ENCODE measurements at places on chromosomes 7 and 10.

DNA sequence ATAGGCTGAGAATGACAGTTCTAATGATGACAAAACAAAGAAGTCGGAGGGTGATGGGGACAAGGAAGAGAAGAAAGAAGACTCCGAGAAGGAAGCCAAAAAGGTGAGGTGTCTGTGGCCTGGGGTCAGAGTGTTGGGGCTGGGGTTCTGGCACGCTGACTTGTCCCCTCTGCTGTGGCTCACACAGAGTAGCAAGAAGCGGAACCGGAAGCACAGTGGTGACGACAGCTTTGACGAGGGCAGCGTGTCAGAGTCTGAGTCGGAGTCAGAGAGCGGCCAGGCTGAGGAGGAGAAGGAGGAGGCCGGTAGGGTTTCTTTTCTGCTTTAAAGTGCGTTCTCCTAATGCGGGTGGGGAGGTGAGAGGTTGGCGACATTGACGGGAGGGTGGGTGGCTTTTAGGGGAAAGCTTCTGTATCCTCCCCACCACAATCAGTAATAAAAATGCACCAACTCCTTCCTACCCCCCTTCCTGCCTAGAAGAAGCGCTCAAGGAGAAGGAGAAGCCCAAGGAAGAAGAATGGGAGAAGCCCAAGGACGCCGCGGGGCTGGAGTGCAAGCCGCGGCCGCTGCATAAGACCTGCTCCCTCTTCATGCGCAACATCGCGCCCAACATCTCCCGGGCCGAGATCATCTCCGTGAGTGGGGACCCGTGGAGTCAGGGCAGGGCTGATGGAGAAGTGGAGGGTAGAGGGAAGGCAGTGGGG, 4.6 kb downstream of the UFSP1 start:
- no peak for DNase-seq

GRCh38 chr7:1318661-1319060, 86.0 kb downstream of the UNCX start:
- no peak for DNase-seq

DNA sequence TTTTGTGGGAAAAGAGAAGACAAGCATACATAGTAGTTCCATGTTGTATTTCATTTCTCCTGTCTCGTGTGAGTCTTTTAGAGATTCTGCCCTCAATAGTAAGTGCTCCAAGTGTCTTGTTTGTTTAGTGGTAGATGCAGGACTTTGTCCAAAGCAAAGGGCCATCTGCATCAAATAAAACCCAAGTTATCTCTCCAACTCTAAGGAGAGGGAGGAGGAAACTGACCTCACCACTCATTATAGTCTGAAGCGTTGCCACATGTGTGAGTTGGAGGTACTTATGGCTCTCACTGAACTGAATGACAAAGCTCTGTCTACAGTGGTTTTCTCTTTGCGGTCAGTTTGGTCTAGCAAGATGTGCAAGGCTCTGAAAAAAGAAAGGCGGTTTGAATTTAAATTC, 272.6 kb downstream of the DOCK4 start:
- no peak for DNase-seq

DNA sequence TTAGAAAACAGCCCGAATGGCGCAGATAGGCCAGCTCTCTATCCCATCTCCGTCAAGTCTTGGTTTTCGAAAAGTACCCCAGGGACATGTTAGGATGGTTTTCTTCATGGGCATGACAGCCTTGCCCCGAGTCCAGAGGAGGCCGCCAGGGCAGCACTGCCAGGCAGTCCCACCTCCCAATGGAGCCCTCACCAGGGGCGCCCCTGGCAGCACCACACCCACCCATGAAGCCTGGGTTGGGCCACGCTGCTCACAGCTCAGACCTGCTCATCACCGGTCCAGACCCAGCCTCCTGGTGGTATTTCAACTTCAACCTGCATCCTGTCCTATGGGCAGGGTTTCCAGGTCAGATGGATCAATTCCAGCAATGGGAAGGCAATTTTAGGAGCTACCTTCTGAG, 53.3 kb downstream of the TCERG1L start:
- DNase-seq: no peak

GRCh38 chr7:155287284-155287935, 10.3 kb upstream of the INSIG1 start:
- no peak for DNase-seq

- no peak for DNase-seq
These were observed 22.4 kb upstream of the GARS1 start for GRCh38 chr7:30572212-30572841.

GRCh38 chr10:949446-949845, 17.9 kb upstream of the LARP4B start:
- no peak for DNase-seq

GRCh38 chr10:44571701-44572100, 186.8 kb upstream of the CXCL12 start:
- DNase-seq: no peak

GRCh38 chr10:16779384-16779915, 37.8 kb downstream of the RSU1 start:
- DNase-seq: no peak

DNA sequence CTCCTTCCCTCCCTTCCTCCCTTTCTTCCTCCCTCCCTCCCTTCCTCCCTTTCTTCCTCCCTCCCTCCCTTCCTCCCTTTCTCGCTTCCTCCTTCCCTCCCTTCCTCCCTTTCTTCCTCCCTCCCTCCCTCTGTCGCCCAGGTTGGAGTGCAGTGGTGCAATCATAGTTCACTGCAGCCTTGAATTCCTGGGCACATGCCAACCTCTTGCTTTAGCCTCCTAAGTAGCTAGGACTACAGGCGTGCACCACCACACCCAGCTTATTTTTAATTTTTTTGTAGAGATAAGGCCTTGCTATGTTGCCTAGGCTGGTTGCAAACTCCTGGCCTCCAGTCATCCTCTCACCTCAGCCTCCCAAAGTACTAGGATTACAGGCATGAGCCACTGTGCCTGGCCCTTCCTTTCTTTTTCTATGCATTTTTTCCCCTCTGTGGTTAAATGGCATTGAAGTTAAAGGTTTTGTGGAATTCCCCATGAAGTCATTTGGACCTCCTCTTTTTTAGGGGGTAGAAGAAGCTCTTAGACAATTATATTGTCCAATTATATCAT, 9.6 kb downstream of the KLHDC10 start:
- no peak for DNase-seq

GRCh38 chr7:11021468-11021867, 47.8 kb downstream of the PHF14 start:
- DNase-seq: no peak

GRCh38 chr7:142897691-142898090, 12.1 kb upstream of the TRPV6 start:
- no peak for DNase-seq

DNA sequence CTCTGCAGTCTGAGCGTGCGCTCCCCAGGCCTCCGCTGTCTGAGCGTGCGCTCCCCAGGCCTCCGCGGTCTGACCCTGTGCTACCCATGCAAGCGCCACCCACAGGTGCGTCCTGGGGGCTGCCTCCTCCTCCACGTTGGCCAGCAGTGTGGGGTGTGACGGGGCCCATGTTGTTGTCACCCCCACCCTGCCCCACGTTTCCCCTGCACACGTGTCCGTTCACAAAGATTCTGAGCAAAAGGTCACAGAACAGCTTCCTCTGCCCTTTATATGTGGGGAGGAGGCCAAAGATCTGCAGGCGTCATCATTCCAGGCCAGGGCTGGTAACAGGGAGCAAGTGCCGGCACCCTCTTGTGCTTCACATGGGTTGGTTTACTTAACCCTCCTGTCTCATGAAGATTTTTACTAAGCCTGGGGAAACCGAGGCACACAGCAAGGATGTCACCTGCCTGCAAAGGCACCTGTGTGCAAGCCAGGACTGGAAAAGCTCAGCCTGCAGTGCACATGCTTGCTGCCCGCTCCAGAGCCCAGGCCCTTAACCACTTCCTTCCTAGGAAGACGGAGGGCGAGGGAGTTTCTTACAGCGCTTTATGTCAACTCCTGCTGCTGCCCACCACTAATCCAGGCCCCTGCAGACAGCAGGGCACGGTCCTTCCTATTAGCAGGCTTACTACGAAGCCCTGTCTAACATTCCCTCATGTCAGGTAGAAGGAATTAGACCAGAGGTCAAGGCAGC, 4.8 kb downstream of the GPR146 start:
- no peak for DNase-seq

GRCh38 chr7:90595801-90596670, at the start of gene CDK14:
Gene CDK14, plus strand, starts transcription at chr7:90596321. Its CDS starts 307 bp downstream, at chr7:90596628.
- peak; percentile 61 for DNase-seq

DNA sequence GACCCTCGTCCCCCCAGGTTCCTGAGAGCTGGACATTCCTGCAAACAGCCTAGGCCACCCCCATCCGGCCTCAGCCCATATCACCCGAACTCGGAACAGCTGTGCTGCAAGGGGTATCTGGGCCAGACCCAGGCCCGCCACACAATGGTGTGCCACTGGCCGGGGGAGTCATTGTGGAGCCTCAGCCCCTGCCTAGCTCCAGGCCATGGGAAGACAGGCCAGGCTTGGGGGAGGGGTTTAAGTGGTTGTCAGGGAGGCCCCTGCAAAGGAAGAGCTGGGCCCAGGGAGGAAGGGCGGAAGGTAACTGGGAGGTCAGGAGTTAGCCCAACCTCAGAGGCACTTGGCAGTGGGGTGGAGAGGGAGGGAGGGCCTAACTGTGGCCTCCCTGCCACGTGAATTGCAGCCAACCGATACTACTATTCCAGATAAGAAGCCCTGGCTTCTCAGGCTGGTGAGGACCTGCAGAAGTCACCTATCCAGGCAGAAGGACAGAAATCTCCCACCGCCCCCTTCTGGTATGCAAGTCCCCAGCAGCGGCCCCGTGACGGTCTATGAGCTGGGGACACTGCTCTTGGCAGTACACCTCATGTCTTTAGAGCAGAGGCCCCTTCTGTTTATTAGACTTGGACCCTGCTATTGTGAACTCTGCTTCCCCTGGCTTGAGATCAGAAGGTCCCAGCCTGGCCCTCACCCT, 26.8 kb downstream of the VSIR start:
- DNase-seq: no peak

DNA sequence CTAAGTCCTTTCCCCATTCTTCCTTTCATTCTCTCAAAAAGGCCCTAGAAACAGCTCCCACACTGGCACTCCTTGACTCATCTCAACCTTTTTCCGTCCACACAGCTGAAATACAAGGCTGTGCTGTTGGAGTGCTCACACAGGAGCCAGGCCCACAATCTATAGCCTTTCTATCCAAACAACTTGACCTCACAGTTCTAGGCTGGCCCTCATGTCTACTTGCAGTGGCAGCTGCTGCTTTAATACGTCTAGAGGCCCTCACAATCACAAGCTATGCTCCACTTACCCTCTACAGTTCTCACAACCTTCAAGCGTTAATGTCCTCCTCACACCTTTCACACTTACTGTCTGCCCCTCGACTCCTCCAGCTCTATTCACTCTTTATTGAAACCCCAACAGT, 12.0 kb upstream of the LRRC61 start:
- DNase-seq: no peak

DNA sequence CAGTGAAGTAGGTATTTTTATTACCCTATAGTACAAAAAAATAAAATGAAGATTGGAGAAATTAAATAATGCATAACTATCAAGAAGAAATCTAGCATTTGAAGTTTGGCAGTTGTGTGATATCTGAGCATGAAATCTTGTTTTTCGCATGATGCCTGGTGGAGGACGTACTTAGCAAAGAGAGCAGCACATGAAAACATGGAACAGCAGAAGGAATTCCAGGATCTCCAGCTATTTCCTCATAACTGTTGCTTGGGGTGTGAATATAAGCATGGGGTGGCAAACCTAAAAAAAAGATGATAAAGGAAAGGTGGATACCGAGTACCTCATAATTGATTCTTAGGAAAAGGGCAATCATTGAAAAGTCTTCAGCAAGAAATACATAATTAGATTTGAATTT, 174.3 kb upstream of the FAM3C start:
- DNase-seq: no peak

DNA sequence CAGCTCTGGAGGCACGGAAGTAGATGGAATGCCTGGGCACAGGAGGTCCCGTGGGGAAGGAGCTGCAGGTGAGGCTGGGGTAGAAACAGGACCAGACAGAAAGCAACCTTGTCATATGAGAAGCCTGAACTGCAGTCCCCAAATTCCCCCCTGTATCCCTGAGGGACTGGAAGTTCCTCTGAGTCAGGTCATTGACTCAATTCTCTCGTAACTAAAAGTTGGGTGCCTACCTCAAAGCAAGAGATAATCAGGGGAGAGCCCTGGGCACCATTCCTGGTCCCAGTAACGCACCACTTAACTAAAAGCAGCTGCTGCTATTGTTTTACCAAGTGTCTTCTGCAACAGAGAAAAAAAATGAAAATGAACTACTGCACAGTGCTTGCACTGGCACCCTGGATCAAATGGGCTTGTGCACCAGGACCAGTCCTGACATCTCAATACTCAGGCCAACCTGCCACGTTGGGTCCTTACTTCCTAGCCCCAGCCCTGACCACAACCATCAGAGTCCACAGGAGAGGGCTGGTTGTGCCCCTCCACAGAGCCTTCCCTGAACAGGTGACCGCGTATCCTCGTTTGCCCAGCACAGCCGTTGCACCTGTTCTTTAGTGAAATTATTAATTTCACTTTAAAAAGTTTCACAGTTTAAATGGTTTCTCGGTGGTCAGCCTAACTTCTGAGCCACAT, 79.3 kb downstream of the GRID1 start:
- no peak for DNase-seq

DNA sequence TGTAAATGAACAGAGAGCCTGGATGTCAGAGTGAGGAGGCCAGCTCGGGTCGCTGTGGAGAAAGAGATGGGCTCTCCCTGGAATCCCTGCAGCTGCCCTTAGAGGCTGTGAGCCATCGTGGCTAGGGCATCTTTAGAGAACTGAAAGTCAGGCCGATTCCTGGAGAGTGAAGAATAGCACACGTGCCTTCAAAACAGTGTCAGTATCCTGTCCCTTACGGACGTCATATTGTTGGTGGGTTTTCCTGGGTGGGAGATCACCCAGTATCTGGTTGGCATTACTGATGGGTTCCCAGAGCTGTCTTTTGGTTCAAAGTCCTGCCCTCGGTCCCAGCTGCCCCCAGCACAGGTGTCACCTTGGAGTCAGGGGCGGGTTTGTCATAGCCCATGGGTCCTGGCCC, 25.3 kb downstream of the IKZF1 start:
- DNase-seq: no peak

DNA sequence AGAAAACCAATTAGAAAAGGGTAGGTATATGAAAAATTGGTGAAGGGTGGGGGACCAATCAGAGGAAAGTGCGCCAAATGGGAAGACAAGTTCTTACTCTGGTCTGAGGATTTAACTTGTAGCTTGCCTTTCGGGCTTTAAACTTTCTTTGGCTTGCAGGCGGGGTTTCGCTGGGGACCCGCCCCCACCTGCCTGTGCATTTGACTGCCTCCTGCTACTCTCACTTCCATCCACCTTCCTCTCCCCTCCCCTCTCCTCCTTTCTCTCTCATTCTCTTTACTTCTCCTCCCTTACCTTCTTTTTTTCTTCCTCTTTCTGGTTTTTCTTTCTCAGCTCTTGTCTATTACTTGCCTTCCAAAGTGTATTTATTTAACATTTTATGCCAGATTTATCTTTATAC, 278.8 kb downstream of the DNAJB9 start:
- no peak for DNase-seq

GRCh38 chr10:95758351-95759025, 2.5 kb downstream of the ENTPD1 start:
- DNase-seq: peak; percentile 9
